T-helper 22 cell (primary cell): ENCODE measurements at places on chromosomes 11 and 22.

DNA sequence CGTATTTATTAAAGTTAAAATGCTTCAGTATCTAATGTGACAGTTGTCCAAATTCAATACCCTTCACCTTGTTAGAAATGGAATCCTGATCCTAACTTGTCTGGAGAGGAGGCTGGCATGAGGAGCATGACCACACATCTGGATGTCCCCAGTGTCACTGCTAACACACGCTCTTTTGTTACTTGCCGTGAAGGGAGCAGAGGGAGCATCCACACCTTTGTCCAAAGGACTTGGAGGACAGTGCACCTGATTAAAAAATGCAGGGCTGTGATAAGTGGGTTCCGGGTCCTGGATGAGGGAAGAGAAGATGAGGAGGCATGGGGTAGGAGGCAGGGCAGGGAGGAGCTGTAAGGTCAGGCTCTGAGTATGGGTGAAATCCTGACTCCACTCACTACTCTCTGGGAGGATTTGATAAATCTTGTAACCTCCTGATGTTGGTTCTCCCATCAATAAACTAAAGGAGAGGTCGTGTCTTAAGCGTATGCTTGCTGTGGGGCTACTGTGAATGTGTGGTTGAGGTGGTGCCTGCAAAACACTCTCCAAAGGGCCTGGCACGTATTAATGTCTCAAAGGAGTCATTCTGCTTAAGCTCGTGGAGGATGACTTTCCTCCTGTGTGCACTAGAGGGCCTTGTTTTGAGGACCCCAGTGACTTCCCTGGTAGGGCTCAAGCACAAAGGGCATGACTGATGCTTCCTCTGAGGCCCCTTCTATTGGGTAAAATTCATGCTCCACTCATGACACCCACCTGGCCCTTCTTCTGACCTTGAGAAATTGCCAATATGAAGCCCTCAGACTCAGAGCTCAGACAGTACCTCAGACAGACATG is 16.8 kb upstream of the IGLL5 start:
- DNase-seq = no peak

DNA sequence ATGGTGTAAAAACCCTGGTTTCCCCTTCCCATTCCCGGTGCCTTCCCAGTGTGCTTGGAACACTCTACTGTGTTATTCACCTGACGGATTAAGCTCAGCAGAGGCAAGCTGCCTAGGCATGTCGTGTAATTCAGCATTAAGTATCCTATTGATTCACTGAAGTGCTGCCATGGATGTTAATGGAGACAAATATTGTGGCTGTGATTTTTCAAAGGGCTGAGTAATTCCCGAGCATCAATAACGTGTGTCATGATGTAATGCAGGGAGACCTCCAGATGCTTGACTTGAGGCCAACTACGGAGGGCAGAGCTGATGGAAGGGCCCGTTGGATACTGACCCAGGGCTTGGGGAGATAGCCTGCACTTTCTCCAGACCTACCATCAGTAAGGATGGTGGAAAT is 269.0 kb downstream of the ST3GAL4 start:
- DNase-seq = no peak

DNA sequence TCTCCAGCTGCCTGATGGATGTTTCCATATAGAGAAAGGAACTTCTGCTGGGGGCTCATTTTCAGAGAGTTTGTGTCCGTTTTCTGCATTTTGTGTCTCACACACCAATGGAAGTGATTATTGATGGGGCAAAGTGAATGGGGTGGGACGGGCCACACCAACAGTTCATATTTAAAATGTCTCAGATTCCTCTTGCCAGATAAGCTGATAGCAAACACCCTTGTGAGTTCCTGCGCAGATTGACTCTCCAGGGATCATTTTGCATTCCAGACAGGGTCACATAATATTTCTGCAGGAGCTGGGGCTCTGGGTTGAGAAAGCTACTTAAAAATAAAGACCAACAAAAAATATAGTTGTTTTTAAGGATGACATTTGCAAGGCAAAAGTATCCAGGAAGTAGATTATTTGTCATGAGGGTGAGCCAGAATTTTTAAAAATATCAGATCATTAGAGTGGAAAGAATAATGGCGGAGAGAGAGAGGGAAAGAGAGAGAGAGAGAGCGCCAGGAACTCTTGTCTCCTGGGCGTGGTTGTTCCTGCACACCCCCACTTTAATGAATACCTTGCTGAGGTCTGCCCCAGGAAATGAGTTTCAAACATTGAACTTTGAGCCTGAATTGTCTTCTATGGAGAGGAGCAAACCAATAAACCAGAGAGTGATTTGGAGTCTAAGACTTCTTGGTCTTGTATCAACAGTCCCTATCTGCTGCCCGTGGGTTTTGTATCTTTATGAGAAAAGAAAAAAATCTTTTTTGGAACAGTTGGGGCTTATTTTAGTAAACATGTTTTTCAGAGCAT is 33.3 kb downstream of the MICAL2 start:
- DNase-seq = no peak

GRCh38 chr11:6468712-6469495 is 4.8 kb downstream of the TRIM3 start:
- DNase-seq = no peak

DNA sequence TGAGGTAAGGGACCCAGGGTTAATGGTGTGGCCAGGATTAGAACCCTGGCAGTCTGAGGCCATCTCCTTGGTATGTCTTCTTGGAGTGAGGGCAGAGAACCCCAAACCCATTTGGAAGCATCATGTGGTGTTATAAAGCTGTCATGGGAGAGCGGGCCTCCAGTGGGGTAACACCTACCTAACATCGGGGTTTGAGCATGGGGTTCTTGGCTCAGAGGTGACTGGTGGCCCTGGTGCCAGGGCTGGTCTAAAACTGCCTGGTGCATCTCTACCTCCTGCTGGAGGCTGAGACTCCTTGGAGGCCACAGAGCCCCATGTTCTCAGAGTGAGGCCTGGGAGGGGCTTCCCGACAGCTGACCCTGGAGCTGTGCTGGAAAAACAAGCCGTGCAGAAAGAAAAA is 4.5 kb downstream of the PRDM11 start:
- DNase-seq = no peak

DNA sequence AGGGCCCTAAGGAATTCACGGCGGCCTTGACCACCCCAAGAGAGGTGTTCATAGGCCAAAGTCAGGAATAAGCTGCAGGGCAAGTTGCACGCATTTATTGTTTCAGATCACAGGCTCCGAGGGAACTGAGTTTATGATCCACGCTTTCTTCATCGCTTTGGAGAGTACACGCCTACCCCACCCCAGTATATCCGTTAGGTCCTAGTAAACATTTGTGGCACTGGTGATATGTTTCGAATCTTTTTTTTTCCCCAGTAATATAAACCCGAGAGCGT is 805 bp downstream of the GANAB start:
- DNase-seq = no peak

DNA sequence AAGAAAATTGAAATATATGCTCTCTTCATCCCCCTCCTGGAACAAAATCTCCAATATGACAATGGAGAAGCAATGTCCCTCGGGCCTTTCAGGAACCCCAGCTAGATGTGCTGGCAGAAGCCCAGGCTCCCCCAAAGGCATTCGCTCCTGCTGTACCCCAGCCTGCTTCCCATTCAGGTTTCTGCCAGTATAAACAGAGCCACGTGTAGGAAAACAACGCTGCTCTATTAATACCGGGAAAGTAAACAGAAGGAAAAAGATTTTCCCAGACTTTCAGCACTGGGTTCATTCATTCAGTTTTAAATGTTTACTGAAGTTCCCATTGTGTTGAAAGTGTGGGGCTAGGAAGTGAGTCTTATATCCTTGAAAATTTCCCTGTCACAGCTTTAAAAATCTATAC is 147.1 kb downstream of the CADM1 start:
- DNase-seq = no peak

- DNase-seq = no peak
Measured at GRCh38 chr11:57542582-57542981, 5.2 kb downstream of the SMTNL1 start.

DNA sequence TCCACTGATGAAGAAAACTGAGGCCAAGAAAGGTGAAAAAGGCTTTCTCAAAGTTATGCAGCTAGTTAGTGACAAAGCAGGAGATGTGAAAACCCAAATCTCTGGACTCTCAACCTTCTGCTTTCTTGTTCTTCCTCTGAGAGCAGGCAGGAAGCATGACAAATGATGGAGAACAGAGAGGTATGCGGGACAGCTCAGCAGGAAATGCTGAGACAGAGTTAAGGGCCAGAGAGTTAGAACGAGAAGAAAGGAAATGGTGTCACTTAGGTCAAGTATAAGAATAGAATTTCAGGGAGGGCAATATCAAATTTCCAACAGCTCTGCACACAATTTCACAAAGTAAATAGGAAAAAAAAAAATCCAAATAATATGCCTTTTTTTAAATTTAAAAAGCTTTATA is 67.6 kb upstream of the ARHGAP42 start:
- no peak for DNase-seq

DNA sequence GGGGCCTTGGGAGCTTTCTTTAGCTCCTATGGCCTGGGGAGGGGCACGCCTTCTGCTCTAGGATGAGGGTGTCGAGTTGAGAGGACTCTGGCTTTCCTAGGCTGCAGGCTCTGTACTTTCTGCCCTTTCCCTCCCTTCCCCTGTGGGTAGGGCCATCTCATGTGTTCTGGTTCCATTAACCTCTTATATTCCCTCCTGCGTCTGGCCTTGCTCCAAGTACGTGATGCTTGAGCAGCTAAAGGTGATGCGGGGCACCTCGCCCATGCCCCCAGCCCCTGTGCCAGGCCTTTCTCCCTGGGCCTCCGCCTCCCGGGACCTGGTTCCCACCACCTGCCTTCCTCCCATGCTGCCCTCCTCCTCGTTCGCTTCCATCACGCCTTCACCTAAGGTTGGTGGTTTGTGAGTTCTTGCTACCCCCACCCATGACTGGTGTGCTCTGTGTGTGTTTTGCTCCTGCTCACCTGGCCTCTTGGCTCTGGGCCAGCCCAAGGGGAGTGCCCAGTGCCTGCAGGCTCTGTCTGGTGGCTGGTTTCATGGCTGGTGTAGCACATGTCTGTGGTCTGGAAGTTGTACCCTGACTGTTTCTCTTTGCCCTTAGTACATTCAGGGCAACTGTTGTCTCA is 34.1 kb downstream of the PHLDB1 start:
- no peak for DNase-seq

- no peak for DNase-seq
Measured at GRCh38 chr11:102575012-102575411, 44.5 kb upstream of the MMP7 start.

DNA sequence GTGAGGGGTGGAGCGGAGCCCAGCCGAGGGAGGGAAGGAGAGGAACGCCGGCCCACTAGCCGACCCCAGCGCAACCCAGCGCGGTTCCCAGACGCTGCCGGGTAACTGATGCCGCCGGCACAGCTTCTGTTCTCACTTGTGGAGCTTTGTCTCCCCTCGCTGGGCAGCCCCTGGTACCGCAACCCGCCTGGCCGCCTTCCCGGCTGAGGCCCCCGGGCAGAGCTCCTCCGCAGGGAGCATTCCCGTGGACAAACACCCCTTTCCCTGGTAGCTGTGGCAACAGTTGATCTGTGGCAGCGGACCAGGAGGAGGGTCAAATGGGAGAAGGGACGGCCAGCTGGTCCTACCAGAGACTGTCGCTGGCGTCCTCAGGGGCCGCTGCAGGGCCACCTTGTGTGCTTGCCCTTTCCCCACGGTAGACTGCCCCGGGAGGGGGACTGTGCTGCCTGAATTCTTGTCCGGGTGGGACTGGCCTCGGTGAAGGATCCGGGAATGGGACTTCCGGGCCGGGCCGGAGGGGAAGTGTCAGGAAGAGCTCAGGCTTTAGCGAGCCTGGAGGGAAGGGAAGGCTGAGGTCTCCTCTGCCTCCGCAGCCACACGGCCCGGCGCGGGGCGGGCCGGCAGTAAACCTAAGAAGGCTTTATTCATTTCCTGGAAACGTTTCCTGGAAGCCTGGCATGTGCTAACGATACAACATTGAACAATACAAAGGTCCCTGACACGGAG is 468.0 kb downstream of the OPCML start:
- DNase-seq = no peak

GRCh38 chr11:70070706-70071105 is 7.4 kb upstream of the ANO1 start:
- DNase-seq = no peak

GRCh38 chr11:68340784-68341556 is 28.6 kb downstream of the LRP5 start:
- no peak for DNase-seq

DNA sequence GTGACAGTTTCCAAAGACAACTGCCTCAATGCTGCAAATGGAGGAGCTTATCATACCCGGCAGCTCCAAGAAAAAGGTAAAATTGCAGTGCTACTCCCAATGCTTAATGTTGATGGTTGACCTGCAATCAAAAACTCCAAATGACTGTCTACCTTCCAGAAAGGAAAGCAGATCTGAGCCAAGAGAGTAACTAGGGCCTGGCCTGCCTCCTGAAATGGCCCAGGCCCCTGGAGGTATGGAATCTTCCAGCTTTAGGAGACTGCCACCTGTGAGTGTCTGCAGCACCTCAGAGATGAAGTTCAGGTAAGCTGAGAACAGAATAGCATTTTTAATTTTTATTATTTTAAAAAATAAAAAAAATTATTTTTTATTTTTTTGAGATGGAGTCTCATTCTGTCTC is 23.7 kb downstream of the EXPH5 start:
- no peak for DNase-seq

DNA sequence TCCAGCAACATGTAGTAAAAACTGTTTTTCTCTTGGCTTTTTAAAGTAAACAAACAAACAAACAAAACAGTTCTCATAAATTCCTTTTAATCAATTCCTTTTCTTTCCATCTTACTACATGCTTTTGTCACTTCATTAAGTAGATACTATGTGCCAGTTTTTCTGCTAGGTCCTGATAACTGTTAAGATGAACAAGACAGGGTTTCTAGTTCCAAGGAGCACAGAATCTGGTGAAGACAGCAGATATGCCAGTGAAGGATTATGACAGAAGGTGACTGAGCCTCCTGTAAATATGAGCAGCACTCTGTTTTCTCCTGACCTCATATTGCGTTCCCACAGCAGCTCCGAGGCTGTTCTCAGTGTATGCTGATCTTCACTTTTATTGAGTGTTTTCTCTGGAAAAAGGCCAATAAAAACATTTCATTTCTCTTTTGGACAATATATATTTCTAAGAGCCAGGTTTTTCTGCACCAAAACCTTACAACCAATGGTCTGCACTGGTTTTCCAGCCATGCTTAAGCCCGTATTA is 45.8 kb downstream of the HEPHL1 start:
- no peak for DNase-seq

GRCh38 chr11:61477727-61478148 is 30.8 kb upstream of the LRRC10B start:
- no peak for DNase-seq

DNA sequence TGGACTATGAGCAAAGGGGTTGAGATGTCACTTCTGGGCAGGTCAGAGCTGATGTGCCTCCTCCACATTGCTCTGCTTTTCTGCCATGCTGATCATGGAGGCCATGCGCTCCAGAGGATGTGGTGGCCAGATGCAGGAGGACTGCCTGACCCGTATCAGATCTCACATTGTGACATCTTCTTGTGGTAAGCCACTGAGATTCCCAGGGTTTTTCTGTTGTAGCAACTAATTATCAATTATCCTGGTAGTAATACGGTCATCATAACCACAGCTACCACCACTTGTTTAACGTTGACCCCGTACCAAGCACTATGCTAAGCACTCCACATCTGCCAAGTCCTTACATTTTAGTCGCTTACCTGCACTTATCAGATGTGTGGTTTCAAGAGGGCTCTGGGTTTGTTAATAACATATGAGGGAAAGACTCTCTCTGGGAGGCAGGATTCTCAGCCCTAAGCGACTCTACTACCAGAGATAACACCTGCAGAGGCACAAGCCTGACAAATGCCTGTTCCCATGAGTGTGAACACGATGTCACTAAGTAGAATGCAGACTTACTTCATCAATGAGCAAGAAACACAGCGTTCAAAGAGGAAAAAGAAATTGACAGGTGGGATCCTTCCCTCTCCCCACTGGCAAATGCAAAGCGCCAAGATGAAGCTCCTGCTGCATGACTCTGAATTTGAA is 63.6 kb upstream of the TIMP3 start:
- no peak for DNase-seq
